Thyroid gland (tissue), 4 donors: ENCODE measurements at places on chromosomes 2 and 18.
A peak's percentile ranks its signal among the peaks of the same experiment; 100 is the strongest.

DNA sequence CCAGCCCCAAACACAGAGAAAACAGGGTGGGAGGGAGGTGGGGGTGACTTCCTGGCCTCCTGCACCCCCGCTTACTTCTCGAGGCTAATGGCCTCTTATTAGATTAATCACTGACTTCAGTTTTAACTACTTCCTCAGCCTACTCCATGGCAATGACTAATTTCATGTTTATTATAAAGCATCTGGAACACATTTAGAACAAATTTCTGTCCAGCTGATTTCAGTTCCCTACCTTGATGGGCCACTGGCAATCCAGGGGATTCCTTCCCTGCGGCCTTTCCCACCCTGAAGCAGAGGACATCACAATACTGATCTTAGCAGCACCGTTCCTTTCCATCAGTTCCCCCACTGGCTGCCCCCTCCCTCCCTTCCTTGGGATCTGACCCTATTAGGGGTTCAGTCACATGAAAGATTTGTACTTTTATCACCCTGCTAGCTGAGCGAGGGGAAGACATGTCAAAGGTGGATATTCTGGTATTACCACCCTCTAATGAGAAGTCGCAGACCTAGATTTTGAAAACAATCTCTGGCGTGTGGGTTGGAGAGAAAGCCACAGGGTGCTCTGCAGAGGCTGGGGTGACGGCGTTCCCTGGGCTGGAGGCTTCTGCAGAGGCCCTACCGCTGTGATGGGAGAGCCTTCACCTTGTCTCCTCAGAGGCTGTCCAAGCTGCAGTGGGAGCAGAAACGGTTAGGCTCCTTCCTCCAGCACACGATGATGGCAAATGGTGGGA lies 67.6 kb downstream of the KIAA2012 start:
- DNase-seq: no peak

DNA sequence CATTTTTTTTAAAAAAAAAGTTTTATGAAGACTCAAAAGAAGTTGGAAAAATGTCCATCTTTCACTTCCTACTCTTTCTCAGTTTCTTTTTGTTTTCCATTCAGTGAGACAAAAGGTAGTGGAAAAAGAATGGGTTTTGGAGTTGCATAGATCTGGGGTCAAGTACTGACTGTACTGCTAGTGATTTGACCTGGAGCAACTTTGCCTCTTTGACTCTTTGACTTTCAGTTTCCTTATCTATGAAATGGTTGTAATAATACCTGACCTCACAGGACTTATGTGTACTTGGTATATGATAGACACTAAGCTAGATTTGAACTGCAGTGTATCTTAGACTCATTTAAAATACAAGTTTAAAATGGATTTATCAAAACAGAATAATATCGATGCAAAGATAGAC lies 3.5 kb upstream of the KCNE4 start:
- no peak for DNase-seq

DNA sequence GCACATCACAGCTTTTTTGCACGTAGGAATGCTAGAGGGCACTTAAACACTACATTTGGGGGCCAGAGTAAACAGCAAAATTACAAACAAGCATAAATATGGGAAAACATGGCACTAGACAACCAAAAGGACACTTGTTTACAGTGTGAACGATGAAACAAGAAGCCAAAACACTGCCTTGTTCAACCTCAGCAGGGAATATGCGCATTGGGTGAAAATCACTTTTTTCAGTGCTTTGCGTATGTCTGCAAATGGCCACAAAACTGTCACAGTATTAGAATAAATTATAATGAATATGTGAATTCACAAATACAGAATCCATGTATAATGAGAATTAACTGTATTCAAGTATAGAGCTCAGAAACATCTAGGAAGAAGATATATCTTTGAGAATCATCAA lies 1064.0 kb upstream of the GYPC start:
- DNase-seq: no peak

DNA sequence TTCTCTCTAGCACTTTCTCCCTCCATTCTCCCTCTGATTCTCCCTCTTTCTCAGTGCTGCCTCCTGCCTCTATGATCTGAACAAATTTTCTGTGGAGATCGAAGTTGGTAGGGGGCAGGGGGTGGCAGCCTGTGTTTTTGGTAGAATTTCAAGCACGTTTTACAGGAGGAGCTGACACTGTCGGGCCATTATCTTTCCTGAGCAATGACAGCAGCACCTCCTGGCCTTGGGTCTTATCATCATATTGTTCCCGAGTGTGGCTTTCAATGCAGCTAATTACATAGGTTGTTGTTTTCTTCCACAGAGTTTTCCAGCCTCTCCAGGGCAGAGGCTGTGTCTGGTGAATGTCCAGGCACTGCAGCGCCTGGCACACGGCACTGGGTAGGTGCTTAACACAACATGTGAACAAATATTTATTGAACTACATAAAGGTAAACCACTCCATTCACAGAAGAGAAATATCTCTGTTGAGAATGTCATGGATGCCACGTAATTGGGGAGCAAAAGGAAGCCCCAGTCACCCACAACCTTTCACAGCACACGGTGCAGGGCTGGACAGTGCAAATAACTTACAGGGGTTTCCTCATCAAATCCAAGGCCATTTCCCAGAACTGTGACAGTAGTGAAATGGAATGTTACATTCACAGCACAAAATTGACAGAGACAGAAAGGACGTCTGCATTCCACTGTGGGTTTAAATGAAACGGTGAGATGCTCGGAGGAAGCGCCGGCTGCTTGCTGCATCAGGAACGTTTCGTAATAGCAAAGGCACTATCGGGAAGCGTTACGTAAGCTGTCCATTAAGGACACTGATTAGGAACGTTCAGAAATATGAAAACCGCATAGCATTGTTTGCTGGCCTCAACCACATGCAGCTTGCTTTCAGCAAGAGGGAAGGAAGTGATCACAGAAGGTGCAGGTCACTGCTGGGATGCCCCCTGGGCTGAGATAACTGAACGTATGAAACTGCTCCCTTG lies 6.5 kb upstream of the KCNG2 start:
- DNase-seq: peak; percentile 19

DNA sequence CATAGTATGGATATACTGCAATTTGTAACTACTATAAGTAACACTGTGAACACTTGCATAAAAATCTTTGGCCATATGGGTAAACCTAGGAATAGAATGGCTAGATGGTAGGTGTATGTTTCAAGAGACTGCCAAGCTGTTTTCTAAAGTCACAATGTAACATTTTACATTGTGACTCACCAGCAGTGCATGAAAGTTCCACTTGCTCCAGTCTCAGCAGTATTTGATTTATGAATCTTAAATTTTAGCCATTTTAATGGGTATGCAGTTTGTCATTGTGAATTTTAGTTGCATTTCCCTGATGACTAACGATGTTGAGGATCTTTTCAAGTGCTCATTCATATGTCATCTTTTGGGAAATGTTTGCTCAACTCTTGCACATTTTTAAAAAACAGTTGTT lies 86.1 kb downstream of the FARSB start:
- no peak for DNase-seq

GRCh38 chr2:64179582-64180321 lies 35.5 kb upstream of the PELI1 start:
- DNase-seq: no peak

DNA sequence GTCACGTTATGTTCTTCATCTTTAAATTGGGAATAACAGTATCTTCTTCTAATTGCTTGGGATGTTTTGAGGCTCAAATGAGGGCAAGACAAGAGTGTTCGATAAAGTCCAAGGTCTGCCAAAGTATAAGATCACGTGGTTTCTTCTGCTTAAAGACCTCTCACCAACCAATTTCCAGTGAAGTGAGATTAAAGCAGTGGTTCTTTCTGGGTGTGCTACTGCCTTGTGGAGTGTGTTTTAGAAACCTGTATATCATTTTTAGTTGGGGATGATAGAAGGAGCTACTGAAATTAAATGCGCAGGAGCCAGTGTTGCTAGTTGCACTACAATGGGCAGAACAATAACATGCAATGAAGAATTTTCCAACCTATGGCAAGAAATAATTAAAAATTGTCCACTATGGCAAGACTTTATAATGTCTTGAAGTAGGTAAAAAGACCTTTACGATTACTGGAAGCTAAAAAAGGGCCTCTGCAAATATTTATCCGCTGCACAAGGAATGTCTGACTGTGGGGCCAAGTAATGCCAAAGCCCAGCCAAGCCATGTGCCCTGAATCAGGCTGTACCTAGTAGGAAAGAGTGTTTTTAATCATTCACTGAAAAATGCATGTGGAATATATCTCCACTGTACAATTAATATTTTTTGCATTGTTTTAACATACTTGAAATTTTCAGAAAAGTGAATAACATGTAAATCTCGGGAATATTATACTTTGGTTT lies 244.5 kb upstream of the REG3G start:
- DNase-seq: no peak
